CD4-positive, alpha-beta T cell treated with Interleukin-6 at 100 ng/mL for 8 hours (primary cell): ENCODE measurements at places on chromosomes 13 and 19.

DNA sequence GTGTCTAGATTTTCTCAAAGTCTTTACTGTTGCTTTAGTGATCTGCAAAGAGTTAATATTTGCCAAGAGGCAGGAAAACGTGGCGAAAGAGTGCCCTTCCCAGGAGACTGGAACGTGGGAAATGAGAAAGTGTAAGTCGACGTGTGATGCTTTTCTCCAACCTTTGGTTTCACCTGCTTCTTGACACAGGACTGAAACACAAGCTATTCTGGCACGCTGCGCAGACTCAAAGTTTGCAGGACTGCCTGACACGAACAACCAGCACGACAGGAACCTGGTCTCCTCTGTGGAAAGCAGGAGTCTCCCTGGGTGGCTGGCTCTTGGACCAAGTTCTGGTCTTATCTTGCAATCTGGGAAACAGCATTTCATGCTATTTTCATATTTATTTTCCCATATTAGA, 28.6 kb downstream of the RFXAP start:
- DNase-seq, result no peak

DNA sequence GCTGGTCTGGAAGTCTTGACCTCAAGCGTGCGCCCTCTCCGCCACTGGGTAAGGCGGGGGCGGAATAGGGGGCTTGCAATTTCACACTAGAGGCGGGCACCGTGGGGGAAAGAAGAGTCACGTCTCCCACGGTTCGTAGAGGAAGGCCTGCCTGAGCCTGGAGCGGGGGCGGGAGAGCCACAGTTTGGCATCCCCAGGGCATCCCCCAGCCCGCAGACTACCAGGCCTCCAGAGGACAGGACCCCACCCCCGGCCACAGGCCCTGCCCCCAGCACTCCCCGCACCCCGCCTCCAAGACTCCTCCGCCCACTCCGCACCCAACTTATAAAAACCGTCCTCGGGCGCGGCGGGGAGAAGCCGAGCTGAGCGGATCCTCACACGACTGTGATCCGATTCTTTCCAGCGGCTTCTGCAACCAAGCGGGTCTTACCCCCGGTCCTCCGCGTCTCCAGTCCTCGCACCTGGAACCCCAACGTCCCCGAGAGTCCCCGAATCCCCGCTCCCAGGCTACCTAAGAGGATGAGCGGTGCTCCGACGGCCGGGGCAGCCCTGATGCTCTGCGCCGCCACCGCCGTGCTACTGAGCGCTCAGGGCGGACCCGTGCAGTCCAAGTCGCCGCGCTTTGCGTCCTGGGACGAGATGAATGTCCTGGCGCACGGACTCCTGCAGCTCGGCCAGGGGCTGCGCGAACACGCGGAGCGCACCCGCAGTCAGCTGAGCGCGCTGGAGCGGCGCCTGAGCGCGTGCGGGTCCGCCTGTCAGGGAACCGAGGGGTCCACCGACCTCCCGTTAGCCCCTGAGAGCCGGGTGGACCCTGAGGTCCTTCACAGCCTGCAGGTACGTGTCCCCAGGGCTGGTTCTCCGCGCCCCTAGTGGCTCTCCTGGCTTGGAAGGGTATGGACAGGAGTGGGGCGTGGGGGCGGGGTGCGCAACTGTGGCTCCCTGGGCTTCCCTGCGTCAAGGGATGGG, at the start of gene ANGPTL4:
TSS of gene ANGPTL4 (plus strand) at position 353 of the 969 bp plus-strand sequence. CDS start at position 520, 167 bp downstream.
- DNase-seq, result peak; percentile 35

- DNase-seq, result no peak
Observed at GRCh38 chr13:75489502-75490263, 7.7 kb upstream of the TBC1D4 start.

DNA sequence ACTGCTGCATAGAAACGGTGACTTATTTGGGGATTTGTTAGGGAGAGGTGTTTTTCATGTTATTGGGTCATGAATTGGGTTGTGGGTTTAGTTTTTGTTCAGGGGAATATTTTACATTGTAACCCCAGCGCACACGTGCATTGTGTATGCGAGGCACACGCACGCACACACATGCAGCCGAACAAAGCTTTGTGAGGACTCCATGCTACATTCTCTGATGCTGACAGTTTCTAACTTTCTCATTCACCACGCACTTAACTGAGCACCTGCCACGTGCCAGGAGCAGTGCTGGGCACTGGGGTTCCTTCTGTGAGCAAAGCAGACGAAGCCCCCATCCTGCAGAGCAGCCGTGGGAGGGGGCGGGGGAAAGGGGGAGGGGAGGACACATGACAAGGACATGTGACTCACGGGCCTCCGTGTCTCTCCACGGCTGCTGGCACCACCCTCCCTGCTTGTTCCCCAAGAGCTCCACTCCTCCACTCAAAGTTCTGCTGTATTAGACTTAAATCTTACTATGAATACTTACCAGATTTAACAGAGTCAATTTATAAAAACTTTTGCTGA, 55.6 kb downstream of the SLC7A9 start:
- DNase-seq, result no peak

DNA sequence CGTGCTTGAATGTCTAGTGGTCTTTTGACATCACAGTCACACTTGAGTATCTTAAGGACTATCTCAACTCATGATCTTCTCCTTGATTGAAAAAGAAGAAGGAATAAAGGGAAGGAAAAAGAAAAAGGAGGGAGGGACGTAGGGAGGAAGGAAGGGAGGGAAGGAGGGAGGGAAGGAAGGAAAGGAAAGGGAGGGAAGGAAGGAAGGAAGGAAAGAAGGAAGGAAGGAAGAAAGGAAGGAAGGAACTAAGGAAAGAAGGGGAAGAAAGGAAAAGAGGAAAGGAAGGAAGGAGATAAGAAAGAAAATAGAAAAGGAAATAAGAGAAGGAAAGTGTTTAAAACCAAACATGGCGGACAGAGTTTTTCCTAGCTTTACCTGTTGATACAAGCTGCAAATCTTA, 64.7 kb downstream of the RNASEH2B start:
- no peak for DNase-seq

GRCh38 chr19:28840891-28841290, 372.1 kb downstream of the UQCRFS1 start:
- no peak for DNase-seq

- no peak for DNase-seq
Observed at GRCh38 chr19:40717325-40717879, 490 bp downstream of the ITPKC start.

GRCh38 chr13:42495751-42496150, 78.2 kb upstream of the TNFSF11 start:
- no peak for DNase-seq

GRCh38 chr13:98515818-98516465, 61.0 kb downstream of the STK24 start:
- no peak for DNase-seq

DNA sequence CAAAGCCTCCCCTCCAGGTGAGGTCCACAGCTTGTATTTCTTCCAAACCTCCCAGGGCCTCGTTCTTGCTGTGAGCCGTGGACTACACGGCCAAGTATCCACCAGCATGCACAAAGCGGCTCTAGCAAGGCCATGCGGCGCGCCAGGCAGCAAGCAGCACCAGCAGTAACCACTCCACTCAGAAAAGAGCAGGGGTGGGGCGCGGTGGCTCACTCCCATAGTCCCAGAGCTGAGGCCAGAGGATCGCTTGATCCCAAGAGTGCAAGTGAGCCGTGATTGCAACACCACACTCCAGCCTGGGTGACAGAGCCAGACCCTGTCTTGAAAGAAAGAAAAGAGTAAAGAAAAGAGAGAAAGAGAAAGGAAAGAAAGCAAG, 4.7 kb downstream of the CCDC8 start:
- DNase-seq, result no peak
